ENCODE measurements at places on chromosomes 7 and 10. TPM values are rescaled to one million over a fixed set of nuclear protein-coding genes. Genes with fewer than 3 reads are reported as not detected.

- DNase-seq = no peak
Measured at GRCh38 chr7:100612730-100613390, 520 bp downstream of the MOSPD3 start.

- no peak for DNase-seq
Measured at GRCh38 chr7:264541-265191, 25.3 kb upstream of the FOXL3 start.

GRCh38 chr10:21141946-21142492 is 244.9 kb upstream of the NEBL start:
- no peak for DNase-seq

GRCh38 chr7:106124186-106124585 is 12.1 kb upstream of the SYPL1 start:
- no peak for DNase-seq

GRCh38 chr7:53657586-53657985 is 622.2 kb downstream of the POM121L12 start:
- no peak for DNase-seq

GRCh38 chr7:21507627-21508343 is 35.1 kb upstream of the DNAH11 start:
- no peak for DNase-seq

The INSYN2A gene
- not detected for polyA plus RNA-seq

- DNase-seq = no peak
Measured at GRCh38 chr7:113087071-113087998, 708 bp upstream of the GPR85 start.
